Liver (tissue), 10 donors: ENCODE measurements at places on chromosomes 5 and 9. TPM values are rescaled to one million over a fixed set of nuclear protein-coding genes. Genes with fewer than 3 reads are reported as not detected.
A peak's percentile ranks its signal among the peaks of the same experiment; 100 is the strongest.

DNA sequence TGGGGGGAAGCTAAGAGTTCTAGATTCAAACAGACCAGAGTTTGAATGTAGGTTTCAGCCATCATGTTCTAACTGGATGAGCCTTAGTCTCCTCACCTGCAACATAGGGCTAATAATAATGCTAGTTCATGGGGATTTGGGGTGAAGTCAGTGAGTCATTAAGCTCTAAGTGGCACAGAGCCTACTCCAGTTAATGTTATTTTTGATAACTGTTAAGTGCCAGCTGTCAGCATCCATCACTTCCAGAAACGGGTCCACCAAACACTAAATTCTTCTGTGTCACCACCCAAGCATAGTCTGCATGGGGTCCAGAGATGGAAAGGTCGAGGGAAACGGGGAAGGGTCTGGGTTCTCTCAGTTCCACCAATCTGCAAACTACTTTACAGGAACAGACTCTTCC is 1.8 kb upstream of the TSC1 start:
- no peak for DNase-seq

DNA sequence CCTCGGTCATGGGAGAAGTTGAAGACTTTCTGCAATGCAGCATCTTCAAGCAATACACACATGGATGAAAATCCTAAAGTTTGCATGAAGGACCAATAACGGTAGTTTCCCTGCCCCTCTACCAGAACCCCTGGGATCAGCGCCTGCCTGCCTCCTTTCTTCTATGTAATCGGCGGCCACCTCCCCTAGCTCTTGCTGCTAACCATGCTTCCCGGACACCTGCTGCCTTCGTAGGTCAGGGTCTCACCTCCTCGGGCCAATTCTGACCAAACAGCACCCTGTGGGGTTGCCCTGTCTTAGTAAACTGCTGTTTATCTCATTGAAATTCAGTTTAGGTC is 388 bp upstream of the MED10 start:
- no peak for DNase-seq

DNA sequence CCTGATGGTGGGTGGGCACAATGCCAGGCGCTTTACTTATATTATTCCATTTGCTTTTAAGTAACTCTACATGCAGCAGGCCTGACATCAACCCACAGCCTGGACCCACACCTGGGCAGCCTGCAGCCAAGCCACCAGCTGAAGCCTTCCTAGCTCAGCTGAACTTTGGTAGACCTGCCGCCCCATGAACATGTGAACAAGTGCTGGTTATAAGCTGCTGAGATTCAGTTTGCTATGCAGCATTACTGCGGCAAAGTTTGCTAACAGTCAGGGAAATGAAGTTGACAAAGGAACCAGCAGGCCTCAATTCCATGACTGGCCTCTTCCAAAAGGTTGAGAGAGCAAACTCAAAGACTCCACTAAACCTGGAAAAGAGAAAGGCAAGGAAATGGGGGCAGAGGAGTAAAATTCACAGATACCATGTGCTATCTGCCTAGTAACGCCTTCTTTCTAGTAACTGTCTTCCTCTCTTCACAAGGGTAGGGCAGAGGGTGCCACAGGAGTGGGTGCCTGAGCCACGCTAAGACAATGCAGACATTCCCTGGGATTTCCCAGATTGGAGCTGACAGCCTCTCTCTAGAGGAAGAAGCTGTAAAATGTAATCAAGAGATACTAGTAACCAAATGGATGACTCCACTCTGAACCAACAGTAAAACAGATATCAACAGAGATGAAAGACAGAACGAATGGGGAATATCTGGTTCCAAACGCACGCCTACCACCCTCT is 2.9 kb downstream of the BOD1 start:
- DNase-seq, result no peak

DNA sequence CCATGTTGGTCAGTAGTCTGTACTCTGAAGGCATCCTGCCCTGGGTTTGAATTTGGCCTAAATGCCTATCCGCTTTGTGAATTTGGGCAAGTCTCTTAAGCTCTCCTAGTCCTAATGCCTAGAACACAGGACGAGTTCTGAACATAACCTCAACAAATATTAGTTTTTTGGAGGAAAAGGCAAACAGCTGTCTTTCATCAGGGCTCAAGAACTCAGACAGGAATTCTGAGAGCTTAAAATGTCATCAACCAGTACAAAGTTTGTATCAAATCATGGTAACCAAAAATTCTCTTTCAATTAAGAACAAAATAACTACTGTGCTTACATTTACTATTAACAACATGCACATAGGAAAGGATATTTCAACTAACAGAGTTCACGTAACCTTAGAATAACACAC is 182.5 kb upstream of the PPP1R2B start:
- no peak for DNase-seq

GFPT2 gene
- 1.8 TPM for total RNA-seq

DNA sequence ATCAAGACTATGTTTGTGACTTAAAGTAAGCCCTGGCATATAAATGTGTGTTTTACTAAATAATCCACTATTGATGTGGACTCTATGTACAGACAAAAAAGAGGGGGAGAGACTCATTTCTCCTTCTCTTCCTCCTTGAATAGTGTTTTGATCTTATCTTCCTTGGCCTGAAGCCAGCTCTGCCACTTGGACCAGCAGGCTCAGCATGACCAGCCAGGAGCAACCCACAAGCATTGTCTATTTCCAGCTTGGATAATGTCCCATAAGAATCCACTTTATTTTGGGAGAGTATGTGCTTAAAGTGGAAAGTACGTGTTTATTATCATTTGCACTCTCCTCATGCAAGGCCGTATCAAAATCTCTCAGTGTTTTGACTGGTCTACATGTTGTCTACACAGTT is 23.8 kb upstream of the SLC46A2 start:
- no peak for DNase-seq

SPAG8 gene
- total RNA-seq, result 0.56 TPM

DNA sequence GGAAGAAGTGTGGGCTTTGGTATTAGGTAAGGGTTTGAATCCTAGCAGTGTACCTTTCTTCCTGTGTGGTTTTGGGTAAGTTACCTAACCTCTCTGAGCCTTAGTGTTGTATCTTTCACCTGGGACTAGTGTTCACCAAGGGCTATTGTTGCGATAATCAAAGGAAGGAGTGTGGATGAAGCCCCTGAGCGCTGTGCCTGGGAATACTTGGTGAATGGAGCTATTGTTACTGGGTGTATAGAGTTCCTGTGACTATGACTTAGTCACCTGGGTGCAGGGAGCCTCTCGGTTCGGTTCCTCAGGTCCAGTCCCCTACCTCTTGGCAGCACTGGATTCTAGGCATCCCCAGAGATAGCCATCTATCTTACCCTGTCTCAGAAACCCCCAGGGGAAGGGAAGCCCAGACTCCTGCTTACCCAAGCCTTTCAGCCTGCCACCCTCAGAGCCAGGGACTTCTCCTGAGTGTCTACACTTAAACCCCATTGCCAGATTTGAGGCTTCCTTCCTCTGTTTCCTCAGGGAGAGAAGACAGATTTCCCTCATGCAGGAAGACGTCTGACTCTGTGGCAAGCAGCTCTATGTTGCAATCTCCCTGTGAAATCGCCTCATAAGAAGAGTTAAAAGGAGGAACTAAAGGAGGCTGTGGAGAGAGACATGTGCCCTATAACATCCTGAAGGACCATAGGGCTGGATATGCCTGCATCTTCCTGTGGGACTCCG is 181.0 kb upstream of the PITX1 start:
- DNase-seq, result peak; percentile 16

DNA sequence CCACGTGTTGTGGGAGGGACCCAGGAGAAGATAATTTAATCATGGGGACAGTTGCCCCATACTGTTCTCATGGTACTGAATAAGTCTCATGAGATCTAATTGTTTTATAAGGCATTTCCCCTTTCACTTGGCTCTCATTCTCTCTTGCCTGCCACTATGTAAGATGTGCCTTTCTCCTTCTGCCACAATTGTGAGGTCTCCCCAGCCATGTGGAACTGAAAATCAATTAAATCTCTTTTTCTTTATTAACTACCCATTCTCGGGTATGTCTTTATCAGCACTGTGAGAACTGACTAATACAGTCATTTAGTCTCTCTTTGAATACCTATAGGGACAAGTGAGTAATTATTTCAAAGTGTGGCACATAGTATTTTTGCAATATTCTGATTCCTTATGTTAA is 269.2 kb upstream of the SMARCA2 start:
- DNase-seq, result no peak

FREM1 gene
- 1.4 TPM for total RNA-seq

DNA sequence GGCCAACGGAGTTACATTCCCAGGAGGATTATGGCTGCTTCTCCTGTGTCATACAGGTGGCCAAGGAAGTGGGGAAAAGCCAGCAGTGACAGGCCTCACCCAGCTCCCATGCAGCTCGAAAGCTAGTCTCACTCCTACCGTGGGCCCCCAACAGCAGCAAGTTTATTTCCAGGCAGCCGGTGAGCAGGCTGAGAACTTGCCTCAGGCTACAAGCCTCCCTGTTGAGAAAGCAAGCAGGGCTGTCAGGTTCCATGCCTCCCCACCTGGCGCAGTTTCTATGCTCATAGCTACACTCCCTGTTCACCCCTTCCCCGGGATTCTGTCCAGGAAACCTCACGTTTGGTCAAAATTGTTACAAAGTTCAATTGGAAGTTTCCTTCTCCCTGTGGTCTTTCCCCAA is 27.5 kb upstream of the DNAH5 start:
- DNase-seq, result no peak

- DNase-seq, result no peak
Measured at GRCh38 chr5:151571270-151572173, 19.6 kb downstream of the FAT2 start.

GRCh38 chr9:29439961-29440360 is 1866.7 kb upstream of the C9orf72 start:
- DNase-seq, result no peak

DNA sequence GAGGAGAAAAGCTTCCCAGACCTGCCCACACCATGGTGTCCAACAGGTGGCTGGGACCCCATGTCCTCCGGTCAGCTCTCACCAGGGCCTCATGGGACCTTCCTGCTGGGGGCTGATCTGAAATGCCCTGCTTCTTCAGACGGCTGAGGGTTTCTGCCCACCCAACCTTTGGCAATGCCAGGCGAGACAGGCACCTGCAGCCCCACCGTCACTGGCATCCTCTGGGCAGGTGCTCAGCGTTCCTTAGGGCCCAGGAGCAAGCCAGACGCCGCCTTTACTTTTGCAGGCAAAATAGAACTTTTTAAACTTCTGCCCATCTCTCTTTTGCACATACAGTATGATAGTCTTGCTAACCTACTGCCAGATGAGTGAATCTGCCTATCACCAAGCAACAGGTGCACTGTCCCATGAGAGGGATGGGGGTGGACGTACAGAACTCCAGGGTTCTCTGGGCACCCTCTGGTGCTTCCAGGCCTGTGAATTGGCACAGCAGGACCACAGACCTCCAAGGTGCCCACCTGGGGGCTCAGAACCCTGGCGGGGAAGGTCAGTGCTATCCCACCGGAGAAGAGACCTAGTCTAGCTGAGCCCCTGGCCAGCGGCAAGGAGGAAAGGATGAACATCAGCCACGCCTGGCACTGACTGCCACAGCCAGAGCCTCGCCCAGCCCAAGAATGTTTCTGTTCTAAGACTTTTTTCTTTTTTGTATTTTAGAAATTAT is 7.5 kb downstream of the OBP2B start:
- no peak for DNase-seq

GRCh38 chr5:135100431-135100830 is 66.4 kb upstream of the PITX1 start:
- DNase-seq, result no peak

GRCh38 chr5:128271859-128272464 is 188.4 kb downstream of the SLC12A2 start:
- DNase-seq, result no peak

DNA sequence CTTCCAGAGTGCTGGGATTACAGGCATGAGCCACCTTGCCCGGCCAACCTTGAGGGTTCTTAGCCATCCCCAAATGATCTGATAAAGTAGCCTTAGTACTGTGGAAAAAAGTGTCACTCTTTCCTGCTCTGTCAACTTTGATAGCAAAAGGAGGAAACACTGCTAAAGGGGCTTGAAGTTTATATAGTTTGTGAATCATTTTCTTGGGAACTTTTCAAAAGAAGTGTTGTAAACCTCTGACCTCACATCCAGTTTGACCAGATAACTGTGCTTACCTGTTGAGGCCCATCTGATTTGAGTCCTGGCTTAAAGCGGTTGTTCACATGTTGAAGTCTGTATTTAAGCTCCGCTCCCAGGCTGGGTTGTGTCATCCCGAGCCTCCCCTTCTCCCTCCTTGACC is 303.3 kb downstream of the DOCK8 start:
- DNase-seq, result no peak

HABP4 gene
- total RNA-seq, result 2.6 TPM

- no peak for DNase-seq
Measured at GRCh38 chr5:115469904-115470516, 74.6 kb downstream of the FEM1C start.

RASEF gene
- total RNA-seq, result 1.5 TPM

LRRC19 gene
- 1.8 TPM for total RNA-seq

PCDHA8 gene
- total RNA-seq, result under 0.01 TPM

DNA sequence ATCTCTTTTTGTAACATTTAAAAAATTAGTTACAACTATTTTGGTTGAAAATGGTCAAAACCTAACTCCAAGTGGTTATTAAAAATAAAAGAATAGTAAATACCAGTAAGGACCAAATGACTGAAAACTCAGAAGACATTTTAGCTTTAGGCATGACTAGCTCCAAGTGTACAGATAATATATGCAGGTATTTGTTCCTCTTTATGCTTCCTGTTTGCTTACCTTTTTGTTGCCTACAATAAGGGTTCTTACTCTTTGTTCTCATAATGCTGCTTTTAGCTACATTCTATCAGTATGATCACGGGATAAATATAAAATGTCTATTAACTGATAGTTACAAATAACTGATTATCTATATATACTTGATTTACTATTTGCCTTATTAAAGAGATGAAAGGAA is 259.6 kb downstream of the CDH12 start:
- DNase-seq, result no peak

PCA3 gene
- 0.92 TPM for total RNA-seq

GHR gene
- total RNA-seq, result 6.6 TPM

- no peak for DNase-seq
Measured at GRCh38 chr9:13361076-13361475, 81.6 kb upstream of the MPDZ start.

PCDHAC1 gene
- 0.25 TPM for total RNA-seq

C1QTNF2 gene
- total RNA-seq, result 0.17 TPM

DNA sequence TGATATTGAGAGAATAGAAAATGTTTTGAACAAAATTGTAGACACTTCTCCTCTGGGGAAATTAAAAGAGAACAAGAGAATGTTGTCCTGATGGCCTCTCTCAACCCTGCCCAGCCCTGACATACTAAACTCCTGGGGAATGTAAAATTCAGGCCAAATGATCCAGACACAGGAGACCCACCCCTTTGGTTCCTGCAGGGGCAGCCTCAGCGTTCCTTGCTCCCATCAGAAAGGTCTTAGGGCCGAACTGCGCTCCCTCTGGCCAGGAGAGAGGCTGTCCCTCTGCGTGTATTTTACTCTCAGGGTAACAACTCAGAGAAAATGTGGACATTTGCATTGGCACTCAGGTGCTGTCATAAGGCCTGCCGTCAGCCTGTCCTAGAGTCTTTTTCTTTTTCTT is 616.3 kb upstream of the KLF4 start:
- DNase-seq, result no peak

DNA sequence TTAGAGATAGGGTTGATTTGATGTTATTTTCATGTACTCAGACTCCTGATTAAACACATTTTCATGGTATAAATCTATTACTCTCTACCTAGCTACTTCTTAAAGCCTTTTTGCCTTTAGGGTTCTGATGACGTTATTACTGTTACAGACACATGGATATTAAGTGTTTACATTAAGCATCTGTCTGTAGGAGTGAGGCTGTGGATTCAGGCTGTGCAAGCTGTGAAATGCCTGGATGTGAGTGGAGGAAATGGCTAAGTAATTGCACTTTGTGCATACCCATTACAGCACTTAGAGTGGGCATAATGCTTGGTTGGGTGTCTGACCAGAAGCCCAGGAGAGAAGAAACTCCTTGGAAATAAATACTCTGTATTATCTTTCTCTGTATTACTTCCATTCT is 186.8 kb downstream of the SNX18 start:
- DNase-seq, result no peak

BDP1 gene
- total RNA-seq, result 17.2 TPM
